ENCODE measurements at places on chromosomes 6 and 20.
A peak's percentile ranks its signal among the peaks of the same experiment; 100 is the strongest.

- no peak for DNase-seq
Observed at GRCh38 chr6:113630738-113631535, 226.2 kb upstream of the MARCKS start.

DNA sequence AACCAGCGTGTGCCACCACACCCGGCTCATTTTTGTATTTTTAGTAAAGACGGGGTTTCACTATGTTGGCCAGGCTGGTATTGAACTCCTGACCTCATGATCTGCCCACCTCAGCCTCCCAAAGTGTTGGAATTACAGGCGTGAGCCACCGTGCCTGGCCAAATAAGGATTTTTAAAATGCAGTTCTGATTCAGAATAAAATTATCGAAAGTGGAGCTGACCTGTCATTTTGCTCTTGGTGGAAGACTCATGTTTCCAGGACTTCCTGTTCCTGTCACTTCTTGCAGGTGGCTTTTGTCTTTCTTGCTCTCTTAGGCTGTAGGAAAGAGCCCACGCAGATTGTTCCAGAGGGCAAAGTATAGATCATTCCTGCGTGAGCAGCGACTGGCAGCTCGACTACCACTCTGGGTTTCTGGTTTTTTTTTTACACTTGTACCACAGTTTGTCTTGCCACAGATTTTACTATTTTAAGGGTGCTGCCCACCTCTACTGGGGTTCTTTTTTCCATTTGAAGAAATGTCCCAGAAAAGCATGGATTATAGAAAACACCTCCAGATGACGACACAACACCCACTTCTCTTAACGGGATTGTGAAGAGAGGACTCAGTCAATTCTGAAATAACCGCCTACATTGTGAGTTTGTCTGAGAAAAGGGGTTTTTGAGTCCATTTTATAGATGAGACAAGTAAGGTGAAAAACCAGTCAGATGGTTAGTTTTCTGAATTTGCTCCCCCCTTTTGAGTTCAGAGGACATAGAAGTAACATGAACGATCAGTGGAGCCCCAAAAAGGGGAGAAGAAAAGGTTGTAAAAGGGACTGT is 7.5 kb downstream of the JARID2 start:
- no peak for DNase-seq

GRCh38 chr20:23050076-23050838 is 785 bp upstream of the THBD start:
- DNase-seq = no peak

DNA sequence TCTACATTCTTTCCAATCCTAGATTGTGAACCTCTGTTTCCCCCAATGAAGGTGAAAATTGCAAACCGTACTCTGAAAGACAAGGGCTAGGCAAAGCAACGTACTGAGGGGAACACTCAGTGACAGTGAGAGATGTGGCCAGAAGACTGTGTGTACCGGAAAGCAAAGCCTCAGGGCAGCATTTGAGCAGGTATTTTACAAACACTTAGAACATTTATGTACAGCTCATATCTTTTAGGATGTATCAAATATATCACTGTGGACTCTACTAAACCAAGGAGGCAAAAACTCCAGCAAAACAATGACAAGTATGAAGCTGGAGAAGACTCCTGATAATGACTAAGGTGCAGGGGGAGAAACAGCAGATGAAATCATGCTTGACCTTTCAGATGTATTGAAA is 236.9 kb downstream of the FOXC1 start:
- DNase-seq = no peak

DNA sequence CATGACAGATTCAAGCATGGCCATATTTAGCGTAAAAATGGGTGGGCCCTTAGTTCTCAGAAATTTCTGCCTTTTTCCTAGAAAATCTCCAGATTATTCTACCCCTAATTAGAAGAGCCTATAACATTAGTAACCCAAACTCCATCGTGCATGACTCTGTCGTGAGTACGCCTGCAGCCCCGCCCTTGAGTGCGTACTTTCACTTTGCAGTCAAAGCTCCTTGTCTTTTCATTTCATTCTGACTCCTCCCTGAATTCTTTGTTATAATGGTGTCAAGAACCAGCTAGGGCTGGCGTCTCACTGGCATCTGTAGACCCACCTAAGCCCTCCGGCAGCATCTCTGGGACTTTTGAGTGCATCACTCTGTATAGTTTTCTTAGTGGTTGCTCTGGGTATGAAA is 61.7 kb upstream of the NOX3 start:
- no peak for DNase-seq

DNA sequence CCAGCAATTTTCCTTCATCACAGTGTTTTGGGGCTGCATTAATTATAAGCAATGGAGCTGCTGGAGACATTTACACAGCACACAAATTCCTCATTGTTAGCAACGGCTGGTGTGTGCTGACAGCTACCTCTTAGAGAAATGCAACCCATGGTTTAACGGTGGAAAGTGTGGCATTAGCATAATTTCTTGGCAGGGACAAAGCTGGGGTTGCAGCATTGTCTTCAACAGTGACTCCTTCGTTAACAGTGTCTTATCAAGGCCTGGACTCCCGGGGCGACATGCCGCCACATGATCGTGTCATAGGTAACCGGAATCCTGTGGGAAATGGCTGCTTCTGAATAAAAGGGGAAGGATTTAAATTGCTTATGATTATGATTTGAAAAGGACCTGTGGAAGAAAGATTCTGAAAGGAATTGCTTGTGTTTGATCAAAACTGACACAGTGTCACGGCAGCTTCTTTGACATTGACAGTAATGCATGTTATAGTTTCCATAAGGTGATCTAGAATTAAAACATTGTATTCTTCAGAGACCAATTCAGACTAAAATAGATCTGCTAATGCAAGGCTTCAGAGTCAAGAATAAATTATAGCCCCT is 128.0 kb downstream of the UST start:
- peak; percentile 56 for DNase-seq

- DNase-seq = no peak
Observed at GRCh38 chr20:46945465-46945864, 50.8 kb downstream of the EYA2 start.

DNA sequence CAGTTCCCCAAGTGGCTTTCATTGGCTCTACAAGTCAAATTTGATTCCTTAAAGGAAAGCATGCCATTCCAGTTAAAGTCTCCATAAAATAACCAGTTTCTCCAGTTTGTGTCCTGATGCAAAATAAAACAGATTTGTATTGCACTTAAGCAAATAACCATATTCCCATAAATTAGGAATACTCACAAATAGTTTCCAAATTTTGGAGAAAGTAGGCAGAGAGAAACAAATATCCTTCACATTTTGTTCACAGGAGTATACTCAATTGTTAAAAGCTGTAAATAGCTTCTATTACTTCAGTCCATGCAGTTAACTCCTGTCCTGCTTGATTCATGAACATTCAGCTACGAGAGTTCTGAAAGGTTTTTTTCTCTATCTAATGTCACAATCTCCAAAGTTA is 281.4 kb upstream of the RGS17 start:
- no peak for DNase-seq

GRCh38 chr6:91337967-91338366 is 751.1 kb upstream of the MAP3K7 start:
- DNase-seq = no peak

GRCh38 chr6:97059473-97059872 is 134.9 kb downstream of the KLHL32 start:
- DNase-seq = no peak

GRCh38 chr6:49366539-49366938 is 96.5 kb downstream of the MMUT start:
- no peak for DNase-seq

GRCh38 chr20:33124994-33125393 is 43.0 kb upstream of the BPIFA2 start:
- DNase-seq = no peak

DNA sequence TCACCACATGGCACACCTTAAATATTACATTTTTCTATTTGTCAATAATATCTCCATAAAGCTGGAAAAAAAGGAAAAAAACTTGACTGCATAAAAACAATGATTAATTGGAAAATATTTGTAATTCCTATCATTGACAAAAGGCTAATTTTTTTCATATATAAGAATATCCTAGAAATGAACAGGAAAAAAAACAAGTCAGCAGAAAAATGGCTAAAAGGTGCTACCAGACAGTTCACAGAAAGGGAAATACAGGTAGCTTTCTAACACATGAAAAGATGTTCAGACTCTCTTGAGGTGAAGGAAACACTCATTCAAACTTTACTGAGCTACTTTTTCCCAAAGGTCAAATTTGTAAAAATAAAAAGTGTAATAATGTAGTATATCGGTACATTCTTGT is 104.1 kb upstream of the SCAF8 start:
- no peak for DNase-seq

DNA sequence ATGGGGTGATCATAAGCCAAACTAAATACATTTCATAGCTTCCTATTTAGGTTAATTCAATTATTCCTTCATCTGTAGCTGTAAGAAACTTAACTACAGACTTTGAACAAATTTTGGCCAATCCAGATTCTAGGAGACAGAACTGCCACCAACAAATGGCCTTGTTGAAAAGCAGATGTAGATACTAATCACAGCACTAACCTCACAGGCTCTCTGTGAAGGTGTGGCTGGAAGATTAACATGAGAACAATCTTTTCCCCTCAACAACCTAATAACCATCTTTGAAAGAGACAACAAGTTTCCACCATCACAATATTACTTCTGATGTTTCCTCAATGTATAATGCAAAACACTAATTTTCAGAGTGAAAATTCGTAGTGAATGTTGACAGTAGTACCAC is 87.8 kb downstream of the SESN1 start:
- no peak for DNase-seq

DNA sequence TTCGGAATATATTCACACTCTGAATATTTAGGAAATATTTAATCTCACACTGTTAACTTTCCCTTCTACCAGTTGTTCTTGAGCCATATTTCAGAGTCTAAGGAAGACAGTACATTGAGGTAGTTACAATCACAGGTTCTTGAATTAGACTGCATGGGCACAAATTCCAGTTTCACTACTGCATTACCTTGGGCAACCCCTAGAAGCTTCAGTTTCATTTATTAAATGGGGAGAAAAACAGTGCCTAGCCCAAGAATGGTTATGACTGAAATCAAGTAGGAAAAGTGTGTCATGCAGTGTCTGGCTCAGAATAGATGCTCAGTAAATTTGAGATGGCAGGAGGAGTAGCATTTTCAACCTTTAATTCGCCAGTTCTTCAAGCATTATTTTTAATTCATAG is 124.5 kb upstream of the SAMD5 start:
- no peak for DNase-seq

DNA sequence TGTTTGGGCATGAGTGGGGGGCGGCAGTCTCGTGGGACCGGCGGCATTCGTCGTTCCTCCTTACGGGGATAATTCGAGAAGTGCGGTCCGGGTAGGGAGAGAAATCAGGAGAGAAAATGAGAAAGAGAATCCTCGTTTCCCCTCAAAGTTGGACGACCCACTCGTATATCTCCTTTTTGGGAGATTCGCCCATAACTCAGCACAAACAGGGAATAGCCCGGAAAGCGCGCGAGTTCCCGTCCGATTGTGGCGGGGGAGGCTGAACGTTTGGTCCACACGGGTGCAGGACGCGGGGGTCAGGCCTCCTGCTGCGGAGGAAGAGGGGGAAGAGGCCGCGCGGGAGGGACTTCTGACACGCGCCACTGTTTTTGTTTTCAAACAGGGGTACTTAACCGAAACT is 42.4 kb downstream of the POPDC3 start:
- DNase-seq = no peak

DNA sequence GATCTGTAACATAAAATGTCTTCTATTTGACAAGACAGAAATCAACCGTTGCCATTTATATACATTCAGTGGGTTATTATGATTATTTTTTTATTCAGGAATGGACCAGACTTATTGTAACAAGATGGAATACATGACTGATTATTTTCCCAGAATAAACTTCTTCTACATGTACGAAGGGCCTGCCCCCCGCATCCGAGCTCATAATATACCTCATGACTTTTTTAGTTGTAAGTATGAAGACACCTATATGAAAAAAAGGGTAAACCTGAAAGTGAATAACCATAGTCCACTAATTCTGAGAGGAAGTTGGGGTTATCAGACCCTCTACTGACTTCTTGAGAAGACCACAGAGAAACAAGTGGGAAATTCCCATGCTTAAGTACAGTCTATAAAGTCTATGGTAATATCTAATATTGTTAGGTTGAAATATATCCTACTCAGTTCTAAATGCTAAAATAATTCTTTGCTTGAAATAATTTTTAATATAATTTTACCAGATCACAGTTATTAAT is 15.9 kb downstream of the OR2A4 start:
- no peak for DNase-seq

- no peak for DNase-seq
Observed at GRCh38 chr6:155141002-155141401, 122.8 kb upstream of the CLDN20 start.

GRCh38 chr6:6178795-6179194 is 141.7 kb downstream of the F13A1 start:
- DNase-seq = no peak

- no peak for DNase-seq
Observed at GRCh38 chr6:33315793-33316602, 1.5 kb downstream of the ZBTB22 start.

DNA sequence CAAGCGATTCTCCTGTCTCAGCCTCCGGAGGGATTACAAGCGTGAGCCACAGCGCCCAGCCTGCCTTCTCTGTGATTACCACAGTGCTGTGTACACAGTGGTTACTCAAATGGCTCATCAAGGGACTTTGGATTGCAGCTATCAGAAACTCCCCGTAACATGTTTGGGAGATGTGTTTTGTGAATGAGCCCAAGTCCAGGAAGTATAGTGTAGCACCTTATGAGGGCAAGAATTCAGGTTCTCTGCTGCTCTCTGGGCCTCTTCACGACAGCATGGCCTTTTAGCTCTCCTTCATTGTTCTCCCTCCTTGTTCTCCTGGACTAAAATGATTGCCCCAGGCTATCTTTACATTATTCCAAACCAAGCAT is 34.1 kb upstream of the RPL7L1 start:
- DNase-seq = no peak

Data from NCI-H2081 treated with DMSO at 0.1 percent for 48 hours (cell line).